ENCODE measurements at places on chromosomes 3 and 15.

DNA sequence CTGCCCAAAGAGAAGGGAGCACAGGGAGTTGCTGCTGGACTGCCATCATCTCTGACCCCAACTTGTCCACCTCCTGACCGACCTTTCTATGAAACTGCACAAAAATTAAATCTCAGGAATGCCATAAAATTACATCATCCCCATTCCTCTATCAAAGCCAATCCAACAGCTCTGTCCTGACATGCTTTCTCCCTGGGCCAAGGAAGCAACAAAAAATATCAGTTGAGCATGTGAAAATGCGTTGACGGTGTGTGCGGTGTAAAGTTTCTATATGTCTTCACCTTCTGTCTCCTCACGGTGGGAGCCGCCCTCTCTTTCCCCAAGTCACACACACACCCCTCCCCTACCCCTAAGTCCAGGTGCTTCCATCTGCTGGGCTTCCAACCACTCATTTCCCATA is 3.6 kb upstream of the ZNF774 start:
- no peak for DNase-seq

GRCh38 chr15:39586387-39587095 is 5.7 kb downstream of the THBS1 start:
- DNase-seq: no peak

DNA sequence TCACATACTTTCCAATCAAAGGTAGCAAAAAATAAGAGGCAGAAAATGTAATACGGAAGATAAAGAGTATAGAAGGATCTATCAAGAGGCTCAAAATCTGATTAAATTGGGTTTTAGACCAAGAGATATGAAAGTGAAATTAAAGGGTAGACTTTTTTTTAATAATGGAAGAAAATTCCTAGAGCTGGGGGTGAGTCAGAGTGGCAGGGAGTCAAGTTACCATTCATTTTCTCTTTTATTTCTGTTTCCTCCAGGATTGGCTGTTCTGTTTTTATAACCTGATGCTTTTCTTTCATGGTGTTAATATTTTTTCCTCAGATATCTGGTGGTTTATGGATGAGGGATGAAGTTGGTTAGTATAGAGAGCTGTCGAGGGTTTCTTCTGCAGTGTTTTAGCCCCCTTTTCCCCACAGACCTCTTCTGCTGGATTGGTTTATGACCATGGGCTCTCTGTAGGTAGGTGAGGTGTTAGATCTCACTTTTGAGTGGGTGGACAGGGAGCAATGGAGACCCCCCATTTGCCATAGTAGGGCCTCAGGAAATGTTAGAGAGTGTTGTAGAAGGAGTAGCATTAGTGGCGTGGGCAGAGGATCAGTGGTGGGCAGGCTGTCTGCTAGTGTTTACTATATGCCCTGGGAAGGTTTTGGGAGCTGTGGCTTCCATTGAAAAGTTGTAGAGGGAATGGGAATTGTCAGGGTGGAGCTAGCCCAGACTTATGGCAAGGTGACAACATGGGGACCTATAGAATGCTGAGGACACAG is 201.6 kb upstream of the GOLGA6L4 start:
- DNase-seq: no peak

- DNase-seq: no peak
Observed at GRCh38 chr3:118641608-118642007, 393.0 kb downstream of the IGSF11 start.

GRCh38 chr3:116836286-116836685 is 126.7 kb downstream of the TUSC7 start:
- DNase-seq: no peak

DNA sequence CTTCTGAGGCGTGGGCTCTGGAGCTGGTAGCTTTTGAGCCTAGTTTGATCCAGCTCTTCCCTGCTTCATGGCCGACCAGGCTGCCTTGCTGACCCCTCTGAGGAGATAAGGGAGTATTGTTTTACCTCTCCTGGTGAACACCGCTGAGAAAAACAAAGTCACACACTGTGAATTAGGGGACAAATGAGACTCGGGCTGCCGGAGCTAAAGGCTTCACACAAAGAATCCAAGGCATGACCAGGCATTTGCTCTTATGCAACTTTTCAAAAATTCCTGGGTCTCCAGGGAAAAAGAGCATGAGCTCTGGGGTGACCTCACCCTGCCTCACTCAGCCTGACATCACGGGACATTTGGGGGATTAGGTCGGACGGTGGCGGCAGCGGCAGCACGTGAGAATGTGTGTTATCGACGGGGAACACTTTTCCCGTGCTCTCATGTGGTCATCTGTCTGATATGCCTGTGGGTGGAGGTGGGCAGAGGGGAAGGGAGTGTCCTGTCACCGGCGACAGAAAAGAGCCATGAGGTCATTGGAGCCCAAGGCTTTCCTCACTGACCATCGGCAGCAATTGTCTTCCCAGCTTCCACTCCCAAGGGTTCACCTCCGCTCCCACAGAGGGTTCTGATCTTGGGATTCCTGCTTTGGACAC is 61.0 kb downstream of the TMEM44 start:
- no peak for DNase-seq

DNA sequence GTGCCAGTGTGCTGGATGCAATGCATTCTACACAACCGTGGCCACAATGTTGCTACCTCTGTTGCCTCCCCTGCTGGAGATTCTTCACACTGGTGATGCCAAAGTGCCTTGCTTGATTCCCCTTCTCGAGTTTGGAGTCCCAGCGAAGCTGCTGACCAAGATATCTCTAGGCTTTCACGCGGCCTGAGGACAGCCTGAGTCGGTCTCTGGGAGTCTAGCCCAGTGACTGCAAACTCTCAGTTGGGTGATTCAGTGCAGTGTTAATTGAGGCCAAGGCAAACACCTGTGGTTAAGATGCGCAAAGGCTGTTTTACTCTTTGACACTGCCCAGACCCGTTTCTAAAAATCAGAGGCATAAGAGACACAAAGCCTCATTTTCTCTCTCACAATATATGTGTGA is 434.4 kb downstream of the NR2F2 start:
- no peak for DNase-seq

Measured in colonic mucosa (tissue), 4 donors.